ENCODE measurements at places on chromosomes 2 and 18.
A peak's percentile ranks its signal among the peaks of the same experiment; 100 is the strongest.

DNA sequence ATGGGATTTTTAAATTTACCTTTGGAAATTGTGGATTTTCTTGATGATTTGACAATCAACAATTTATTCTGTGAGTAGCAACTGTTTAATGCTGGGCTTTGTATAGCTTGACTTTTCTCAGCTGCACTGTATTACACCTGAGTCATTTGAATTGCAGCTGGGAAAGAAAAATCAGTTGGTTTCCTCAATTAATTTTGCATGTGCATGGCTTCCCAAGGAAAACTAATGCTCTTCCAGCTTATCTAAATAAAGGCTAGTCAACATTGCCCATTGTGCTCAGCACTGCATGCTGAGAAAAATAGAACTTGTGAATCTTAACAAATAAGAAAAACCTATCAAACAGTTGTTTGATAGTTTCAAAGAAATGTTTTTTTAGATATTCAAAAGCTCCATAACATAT, 268.3 kb upstream of the CDH20 start:
- no peak for DNase-seq

GRCh38 chr2:12399240-12399639, 317.5 kb upstream of the TRIB2 start:
- no peak for DNase-seq

GRCh38 chr2:181124497-181124896, 144.1 kb downstream of the UBE2E3 start:
- no peak for DNase-seq

DNA sequence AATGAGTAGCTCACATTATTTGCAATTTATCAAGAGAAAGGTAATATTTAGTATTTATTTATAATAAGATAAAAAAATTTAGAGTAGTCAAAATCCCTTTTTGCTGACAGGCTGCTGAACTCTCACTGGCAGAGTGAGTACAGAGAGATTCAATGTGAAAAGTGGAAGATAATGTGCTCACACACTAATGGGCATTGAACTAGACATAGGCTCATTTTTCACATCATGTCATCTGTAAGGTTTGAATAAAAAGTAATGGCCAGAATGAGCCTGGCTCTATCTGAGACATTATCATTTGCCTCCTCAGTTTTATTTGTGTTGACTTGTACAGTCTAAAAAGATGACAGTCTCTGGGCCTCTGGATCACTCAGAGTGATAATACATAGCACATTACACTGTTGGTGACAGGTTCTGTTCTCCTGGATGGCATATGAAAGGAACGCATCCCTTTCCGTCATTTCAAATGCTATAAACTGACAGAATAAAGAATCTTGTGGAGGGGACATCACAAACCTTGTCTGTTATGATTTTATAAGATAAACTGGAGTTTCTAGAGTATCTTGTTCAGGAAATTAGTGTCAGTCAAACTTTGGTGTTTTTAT, 812.9 kb downstream of the NR4A2 start:
- DNase-seq, result no peak

DNA sequence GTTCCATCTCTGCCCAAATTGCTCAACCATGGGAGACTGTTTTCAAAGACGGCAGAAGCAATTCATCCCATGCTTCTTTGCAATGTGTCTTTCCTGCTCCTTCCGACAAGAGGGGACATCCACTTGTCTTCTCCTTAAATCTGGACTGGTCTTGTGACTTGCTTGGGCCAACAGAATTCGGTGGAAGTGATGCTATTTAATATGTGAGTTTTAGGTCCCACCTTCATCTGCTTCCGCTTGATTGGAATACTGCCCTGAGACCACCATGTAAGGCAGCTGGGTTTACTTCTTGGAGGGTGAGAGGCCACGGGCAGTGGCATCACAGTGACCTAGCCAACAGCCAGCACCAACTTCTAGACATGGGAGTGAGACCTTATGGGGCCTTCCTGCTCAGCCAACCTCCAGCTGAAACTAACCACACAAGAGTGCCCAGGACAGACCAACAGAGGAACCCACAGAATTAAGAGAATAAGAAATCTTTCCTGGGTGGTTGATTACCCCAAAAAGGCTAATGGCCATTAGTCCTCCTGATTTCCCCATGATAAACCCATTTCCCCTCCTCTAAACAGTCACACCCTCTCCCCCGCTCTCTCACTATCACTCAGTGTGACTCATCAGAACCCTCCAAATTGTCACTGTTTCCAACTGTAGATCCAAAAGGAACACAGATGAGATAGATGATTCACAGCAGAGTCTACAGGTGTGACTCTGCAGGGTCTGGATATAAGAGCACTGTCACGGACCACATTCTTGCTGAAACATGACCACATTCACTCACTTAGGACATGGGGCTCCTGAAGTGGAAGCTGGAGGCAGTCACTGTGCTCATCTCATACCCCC, 16.2 kb upstream of the RHOB start:
- DNase-seq, result peak; percentile 61

DNA sequence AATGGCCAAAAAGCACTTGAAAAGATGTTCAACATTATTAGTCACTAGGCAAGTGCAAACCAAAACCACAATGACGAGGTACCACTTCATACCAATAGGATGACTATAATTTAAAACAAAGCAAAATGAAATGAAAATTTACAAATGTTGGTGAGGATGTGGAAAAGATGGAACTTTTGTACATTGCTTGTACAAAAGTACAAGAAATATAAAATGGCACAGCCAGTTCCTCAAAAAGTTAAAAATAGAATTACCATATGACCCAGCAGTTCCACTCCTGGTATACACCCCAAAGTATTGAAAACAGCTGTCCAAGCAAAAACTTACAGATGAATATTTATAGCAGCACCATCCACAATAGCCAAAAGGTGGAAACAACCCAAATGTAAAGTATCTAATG, 107.8 kb upstream of the XPO1 start:
- DNase-seq, result no peak

DNA sequence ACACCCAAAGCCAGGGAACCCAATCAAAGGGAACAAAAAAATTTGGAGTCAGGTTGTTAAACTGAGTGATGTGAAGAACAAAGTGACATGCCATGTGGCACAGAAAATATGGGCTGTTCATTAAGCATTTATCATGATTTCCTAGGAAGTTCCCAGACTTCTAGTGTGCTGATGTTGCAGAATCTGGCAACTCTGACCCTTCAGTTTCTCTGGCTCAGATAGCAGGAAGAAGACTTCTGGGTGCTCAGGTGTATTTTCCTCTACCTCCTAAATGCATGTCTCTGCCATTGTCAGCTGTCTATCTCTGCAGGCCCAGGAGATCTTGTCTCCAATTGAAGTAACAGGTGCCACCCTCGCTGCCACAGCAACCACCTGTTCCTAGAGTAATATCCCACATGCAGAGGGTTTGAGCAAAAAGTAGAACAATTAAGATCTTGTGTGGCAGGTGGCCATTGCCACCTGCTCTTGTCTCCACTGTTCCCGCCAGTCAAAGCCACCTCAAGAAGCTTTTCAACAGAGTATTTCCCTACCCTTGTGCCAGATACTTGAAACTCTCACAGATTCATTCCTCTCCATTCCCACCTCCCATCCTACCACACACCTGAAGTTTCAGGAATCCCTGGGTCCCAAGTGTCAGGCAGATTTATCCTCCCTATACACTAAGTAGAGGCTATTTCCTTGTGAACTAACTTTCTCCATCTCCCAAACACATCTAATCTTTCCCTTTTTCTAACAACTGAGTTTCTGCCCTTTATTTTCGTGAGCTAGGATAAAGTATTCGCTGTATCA, 533.7 kb upstream of the CHAC2 start:
- DNase-seq, result no peak

DNA sequence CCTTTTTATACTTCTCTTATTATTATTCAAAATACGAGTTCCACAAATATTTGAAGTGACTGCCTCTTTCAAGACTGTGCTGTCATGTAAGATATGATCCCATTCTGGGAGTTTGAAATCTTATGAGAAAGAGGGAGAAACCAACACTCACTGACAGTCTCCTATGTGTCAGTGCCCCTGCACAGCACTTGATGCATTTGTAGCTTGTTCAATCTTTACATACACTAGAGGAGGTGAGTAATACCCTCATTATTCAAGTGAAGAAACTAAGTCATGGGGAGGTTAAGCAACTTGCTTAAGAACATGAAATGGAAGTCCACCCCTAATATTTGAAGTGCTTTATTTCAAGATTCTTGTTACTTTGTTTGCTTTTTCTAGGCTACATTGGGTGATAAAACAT, 459.5 kb upstream of the FANCL start:
- DNase-seq, result no peak

DNA sequence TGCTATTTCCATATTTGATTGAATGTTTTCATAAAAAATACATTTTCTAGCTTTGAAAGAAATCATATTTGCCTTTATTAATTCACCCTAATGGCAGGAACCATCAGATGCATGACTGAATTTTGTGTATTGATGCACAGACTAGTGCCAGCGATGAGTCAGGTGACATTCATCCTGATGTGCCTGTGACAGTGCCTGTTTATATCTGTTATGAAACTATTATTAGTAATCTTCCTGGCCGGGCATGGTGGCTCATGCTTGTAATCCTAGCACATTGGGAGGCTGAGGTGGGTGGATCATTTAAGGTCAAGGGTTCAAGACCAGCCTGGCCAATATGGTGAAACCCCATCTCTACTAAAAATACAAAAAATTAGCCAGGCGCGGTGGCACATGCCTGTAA, 170.0 kb downstream of the TSN start:
- DNase-seq, result no peak

DNA sequence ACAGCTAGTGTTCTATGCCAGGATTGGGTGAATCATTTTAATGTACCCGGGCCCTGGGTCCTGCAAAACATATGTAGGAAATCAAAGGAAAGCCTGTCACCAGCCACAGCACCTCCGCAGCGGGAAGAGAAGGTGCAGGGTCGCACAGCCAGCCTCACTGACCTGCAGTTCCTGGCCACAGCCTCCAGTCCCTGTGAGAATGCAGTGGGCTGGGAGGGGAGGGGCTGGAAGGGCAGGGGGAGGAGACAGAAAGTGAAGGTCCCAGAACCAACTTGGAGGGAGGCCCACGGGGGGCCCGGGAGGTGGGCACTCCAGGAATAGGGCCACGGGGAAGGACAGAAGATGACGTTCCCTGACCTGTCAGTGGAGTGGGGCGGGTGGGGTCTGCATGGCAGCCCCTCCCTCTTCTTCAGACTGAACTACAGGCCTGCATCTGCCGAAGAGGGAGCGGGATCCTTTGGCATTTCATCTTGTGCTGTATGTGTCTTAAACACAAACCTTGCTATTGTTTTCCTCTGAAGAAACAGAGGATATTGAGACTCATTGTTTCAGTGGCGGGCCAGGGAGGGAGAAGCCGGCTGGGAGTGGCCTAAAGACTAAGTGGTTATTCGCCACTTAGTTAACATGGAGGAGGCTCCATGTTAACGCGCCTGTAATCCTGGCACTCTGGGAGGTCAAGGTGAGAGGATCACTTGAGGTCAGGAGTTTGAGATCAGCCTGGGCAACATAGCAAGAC, 7.5 kb downstream of the MAL start:
- no peak for DNase-seq

GRCh38 chr2:223215254-223215516, 163.2 kb downstream of the KCNE4 start:
- DNase-seq, result no peak

- no peak for DNase-seq
Measured at GRCh38 chr2:205902041-205902899, 183.7 kb downstream of the INO80D start.

DNA sequence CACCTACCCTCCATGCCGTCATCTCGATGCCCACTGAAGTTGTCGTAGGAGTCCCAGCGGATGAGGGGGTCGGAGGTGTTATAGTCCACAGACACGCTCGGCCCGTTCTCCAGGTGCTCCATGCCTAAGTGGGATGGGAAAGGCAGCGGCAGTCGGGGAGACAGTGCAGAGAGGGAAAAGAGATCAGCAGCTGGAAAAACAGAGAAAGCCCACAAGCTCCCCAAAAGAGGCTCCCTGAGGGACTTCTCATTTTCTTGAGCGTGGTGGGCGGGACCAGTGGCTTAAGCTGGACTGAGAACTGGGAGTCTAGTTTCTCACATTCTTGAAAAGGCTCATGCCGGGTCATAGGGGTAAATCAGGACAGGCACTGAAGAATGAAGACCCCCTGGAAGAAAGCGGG, 121.9 kb downstream of the TNS1 start:
- DNase-seq, result no peak

- DNase-seq, result no peak
Measured at GRCh38 chr2:216758256-216759155, 63.2 kb upstream of the IGFBP5 start.

- peak; percentile 91 for DNase-seq
Measured at GRCh38 chr2:196239622-196240587, 68.5 kb upstream of the STK17B start.

- DNase-seq, result no peak
Measured at GRCh38 chr2:74951211-74951754, 7.2 kb upstream of the POLE4 start.

GRCh38 chr2:98121149-98121548, 34.2 kb downstream of the VWA3B start:
- DNase-seq, result no peak

DNA sequence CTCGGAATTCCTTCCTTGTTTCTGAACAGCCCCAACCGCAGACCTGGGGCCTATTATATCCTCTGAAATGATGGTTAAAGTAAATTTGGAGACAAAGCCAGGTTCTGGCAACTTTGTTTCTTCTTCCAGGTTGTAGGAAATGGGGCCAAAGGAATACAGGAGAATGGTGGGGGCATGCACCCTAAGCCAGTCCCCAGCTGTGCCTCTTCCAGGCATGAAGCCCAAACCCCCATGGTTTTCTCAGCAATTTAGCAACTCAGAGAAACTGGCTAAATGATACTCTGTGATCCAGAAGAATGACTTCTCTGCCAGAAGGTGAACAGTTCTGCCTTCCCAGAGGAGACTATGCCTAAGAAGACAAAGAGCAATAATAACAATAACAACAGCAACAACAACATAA, 635.0 kb upstream of the FANCL start:
- no peak for DNase-seq

- no peak for DNase-seq
Measured at GRCh38 chr2:3462493-3463104, 56.7 kb downstream of the ADI1 start.

- no peak for DNase-seq
Measured at GRCh38 chr2:65358678-65359400, 73.6 kb downstream of the SPRED2 start.

- no peak for DNase-seq
Measured at GRCh38 chr2:72013726-72014125, 133.9 kb downstream of the CYP26B1 start.

DNA sequence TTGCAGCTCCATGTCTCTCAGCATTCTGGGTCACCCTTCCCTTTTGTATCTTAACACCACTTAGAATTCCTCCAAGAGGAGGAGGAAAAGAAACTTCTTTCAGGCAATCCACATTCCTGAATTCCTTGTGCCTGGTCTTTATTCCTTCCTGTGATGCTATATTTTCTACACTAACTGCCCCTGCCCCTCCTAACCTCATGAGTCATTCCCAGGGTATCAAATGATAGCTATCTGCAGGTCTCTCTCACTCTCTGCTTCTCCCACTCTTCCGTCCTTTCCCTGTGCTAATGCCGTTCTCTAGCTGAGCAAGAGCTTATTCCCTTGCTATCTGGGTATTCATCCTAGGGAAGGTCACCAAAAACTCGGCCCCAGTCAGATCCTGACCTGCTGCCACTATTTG, 395.0 kb upstream of the TCF4 start:
- no peak for DNase-seq

- DNase-seq, result no peak
Measured at GRCh38 chr2:48248251-48248933, 281.6 kb upstream of the STON1 start.
